ENCODE measurements at places on chromosomes 11 and 22.

GRCh38 chr22:47206164-47206563 is 443.7 kb downstream of the TBC1D22A start:
- no peak for DNase-seq

DNA sequence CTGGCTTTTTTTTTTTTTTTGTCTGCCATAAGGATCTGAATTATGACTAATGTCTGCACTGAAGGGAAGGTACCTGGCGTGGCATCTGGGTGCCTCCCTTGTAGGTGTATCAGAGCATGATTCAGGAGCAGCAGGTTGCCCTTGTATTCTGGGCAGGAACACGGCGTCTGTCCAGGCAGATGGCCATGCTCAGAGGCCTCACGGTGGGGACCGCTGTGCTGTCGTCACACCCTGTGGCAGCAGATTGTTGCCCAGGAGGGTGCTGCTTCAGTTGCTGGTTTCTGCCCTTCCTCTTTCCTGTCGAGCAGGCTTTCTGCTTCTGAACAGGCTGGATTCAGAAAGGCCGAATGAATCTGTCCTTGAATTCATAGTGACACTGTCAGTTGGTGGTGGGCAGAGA is 11.0 kb downstream of the ZNRF3 start:
- DNase-seq = no peak

DNA sequence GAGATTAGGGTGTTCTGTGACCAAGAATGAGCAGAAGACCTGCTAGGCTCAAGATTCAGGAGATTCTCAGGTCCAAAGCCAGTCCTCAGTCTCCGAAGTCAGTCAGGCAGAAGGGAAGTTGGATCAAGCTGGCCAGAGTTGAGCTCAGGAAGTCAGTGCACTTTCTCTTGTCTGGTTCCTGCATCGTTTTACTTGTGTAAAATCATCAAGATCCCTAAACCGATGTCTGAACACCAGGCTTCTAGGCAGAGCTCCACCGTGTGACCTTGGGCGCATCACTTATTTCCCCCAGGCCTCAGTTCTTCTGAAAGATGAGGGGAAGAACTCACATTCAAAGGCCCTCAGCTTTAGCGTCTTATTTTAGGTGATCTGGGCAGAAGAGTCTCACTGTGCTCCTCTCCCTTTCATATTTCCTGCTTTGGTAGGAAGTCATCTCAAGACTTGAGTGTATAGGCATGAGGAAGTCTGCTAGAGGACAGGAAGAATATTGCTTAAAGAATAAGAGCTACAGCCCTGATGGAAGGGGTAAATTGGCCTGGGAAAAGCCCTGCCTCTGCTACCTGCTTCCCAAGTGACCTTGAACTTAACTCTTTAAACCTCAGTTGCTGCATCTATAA is 20.2 kb downstream of the NF2 start:
- no peak for DNase-seq

DNA sequence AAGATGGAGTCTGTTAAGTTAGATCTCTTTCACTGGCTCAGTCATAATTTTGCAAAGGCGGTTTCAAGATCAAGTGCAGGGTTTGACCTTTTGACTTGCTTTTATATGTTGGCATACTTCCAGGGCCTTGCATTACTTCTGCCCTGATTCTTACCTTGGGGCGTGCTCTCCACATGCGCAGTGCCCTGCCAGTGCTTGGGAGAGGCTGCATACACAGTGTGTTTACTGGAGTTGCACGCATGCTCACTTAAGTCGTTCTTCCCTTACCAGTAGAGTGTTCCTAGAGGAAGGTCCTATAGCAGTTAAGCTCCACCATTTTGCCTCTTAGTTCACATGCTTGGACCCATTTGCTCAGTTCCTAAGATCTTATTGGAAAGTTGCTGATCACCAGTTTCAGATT is 21.0 kb upstream of the TMEM123 start:
- DNase-seq = no peak

DNA sequence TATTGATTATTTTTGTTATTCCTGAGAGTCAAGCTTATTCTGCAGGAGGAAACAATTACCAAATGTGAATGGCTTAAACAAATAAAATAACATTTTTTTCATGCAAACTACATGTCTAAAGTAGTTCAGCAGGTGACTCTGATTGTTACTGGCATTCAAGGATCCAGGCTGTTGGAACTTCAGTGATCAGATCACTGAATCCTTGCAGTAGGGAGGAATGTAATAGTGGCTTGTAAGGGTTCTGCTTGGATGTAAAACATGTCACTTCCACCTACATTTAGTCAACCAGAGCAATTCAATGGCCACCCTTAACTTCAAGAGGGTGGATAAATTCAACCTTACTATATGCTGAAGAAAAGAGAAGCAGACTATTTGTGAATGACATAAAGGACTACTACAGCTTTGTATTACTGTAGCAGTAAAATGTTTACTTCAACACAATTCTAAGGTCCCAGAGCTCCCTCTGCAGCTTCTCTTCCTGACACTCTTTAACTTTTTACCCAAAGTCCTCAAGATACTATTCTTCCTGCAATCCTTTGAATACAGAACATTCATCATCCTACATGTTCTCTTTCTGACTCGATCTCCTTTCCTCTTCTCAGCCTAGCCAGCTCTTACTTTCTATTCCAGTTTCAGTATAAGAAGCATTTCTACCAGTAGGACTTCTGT is 284.0 kb downstream of the LRRC4C start:
- no peak for DNase-seq

DNA sequence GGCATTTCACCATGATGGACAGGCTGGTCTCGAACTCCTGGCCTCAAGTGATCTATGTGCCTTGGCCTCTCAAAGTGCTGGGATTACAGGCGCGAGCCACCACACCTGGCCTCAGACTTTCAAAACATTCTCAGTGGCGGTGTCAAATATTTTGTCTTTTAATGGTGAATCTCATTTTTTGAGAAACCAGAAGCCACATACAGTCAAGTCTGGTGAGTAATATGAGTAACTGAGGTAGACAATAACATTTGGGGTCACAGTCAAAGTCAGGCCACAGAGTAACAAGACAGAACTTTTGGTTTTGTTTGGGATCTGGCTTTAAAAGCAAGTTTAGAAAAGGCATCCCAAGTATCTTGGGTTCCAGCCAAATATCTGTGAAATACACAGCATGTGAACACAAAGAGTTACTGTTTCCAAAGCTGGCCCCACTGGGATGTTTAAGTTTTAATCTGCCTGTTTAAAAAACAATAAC is 5.6 kb upstream of the TMA7B start:
- DNase-seq = no peak

- DNase-seq = no peak
Measured at GRCh38 chr11:71204294-71204693, 48.1 kb downstream of the SHANK2 start.

DNA sequence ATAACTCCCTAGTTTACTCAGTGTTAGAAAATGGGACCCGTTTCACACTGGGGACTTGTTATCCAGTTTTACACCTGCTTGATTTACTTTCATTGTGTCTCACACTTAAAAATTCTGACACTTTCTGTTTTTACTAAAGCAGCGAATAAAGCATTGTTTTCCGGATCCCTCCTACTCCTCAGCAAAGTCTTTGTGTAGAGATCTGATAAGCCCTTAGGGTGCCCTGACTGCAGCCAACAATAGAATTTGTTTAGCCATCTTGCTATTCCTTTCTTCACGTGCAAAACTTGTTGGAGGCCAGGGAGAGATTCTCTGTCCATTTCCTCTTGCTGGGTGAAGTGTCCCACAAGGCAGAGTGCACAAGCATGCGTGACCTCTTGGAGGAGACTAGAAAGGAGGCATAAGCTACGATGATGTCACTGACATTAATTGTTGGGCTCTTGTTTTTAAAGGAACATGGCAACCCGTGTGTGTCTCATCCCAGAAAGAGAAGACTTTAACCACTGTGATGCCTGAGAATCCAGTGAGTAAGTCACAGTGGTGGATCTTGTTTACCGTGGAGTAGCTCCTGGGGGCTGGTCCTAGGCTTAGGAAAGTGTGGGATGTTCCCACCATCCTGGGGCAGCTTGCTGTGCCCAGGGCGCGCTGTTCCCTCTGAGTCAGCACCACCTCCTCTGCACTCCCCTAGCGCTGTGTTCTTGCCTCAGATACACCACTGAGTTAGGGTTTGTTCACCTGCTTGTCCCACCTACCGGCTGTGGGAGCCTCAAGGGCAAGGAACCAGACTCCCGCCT is 27.7 kb downstream of the MICAL2 start:
- no peak for DNase-seq

DNA sequence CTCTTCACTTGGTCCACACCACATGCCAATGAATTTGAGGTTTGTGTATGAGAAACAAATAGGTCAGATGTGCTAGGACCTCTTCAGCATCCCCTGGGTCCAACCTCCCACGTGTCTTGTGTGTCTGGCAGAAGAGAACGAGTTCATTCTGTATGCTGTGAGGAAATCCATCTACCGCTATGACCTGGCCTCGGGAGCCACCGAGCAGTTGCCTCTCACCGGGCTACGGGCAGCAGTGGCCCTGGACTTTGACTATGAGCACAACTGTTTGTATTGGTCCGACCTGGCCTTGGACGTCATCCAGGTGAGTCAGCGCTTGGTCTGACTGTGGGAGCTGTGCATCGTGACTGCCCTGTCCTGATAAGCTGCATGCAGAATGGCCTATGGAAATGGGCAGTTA is 101.0 kb upstream of the SORL1-AS1 start:
- no peak for DNase-seq

GRCh38 chr11:134676516-134677287 is 264.7 kb upstream of the B3GAT1 start:
- no peak for DNase-seq

DNA sequence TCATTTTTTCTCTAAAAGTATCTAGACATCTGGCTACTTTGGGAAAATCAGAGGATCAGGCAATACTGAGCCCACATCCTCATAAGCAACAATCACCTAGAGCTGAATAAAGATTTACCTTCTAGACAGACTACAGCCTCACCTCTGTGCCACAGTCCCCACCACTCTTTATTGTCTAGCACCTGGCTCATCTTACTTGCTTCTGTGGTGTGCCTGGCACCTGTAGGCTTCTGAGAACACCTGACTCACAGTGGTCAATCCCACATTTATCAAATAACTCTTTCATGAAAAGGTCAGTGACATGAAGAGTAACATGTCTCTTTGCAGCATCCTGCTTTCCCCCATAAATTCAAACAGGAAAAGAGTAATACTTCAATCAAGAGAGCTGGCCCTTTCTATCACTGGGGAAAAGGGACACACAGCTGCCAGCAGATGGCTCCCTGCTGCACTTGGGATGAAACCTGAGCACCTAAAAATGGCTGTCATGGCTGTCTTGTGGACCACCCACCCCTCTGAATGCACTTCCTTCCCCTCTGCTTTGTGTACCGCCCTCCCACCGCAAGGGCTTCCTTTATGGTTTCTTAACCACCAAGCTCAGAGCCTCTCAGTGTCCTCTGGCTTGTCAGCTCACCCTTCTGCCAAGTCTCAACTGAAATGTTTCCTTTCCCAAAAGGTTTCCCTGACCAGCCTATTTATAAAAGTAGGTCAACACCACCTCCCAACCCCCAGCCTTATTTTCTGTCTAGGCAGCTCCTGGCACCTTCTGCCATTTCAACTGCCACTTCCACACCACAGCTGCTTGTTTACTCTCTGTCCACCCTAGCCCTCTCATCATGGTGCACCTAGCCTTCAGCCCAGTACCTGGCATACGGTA is 9.3 kb downstream of the TFIP11 start:
- peak; percentile 25 for DNase-seq

DNA sequence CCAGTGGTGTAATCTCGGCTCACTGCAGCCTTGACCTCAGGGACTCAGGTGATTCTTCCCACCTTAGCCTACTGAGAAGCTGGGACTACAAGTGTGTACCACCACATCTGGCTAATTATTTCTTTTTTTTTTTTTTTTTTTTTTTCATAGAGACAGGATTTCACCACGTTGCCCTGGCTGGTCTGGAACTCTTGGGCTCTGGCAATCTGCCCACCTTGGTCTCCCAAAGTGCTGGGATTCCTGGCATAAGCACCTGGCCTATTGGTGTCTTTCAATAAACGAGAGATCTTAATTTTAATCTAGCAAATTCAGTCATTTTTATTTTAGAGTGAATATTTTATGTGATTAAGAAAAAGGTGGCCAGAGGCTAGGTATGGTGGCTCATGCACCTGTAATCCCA is 40.1 kb downstream of the DGCR2 start:
- DNase-seq = no peak

GRCh38 chr11:70671611-70672010 is 273.3 kb downstream of the CTTN start:
- DNase-seq = no peak

GRCh38 chr11:81866896-81867295 is 866.8 kb downstream of the FAM181B start:
- no peak for DNase-seq

- no peak for DNase-seq
Measured at GRCh38 chr11:38176686-38177322, 1578.8 kb upstream of the RAG2 start.

DNA sequence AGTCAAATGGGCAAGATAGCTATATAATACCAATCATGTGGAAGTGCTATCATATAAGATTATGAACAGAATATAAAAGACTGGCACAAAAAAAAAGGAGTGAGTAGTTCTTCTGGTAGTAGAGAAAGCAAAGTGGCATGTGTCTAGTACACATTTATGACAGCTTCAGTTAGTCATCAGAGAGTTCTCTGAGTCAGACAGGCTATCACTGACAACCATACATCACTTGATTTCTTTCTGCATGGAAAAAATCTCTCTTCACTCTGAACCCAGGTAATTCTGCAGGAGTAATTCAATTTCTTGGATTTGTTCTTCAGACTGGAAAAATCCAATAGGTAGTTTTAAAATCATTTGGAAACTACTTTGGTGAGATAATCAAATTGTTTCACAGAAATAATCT is 286.8 kb upstream of the ANO3 start:
- no peak for DNase-seq

- DNase-seq = no peak
Measured at GRCh38 chr11:11230802-11231562, 122.1 kb downstream of the CSNK2A3 start.

DNA sequence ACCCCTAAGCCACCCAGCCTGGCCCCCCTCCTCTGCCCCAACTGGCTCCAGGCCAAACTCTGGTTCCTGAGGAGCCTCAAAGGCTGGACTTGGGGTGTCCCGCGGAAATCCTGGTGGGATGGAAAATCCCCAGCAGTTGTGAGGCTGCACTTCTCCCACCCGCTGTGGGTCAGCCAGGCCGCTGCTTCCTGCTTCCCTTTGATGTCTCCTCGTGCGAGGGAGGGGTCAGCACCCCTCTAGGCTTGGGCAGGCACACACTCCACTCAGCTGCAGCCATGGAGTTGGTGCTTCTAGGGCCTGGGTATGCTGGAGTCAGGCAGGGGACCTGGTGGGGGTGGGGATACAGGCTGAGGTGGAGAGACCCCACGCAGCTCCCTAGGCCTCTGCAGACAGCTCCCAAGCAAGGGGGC is 12.0 kb downstream of the KCNQ1OT1 start:
- DNase-seq = no peak

- DNase-seq = no peak
Measured at GRCh38 chr22:20271114-20271994, 3.2 kb upstream of the RTN4R start.

DNA sequence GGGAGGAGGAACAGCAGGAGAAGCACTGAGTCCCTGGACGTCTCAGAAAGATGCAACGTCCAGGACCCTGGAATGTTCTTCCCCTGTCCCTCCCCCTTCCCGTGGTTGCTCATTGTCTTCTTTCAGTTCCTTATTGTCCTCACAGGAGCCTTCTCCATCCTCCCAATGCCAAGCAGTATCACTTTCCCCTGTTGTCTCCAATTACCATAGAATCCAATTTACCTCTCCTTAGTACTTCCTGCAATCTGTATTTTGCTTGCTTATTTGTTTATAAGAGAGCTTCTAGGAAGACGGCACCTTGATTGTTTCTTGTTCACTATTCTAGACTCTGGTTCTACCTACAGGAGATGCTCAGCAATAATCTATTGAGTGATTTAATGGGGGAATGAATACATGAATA is 1273.7 kb downstream of the LRRC4C start:
- no peak for DNase-seq

Measured in neural crest cell (in vitro differentiated cells).